AML-193 (cell line): ENCODE measurements at places on chromosomes 16 and 17.

GRCh38 chr17:77736721-77737120 is 221.8 kb upstream of the TNRC6C start:
- DNase-seq, result no peak

GRCh38 chr17:82917699-82918345 is 78.0 kb upstream of the ZNF750 start:
- no peak for DNase-seq

DNA sequence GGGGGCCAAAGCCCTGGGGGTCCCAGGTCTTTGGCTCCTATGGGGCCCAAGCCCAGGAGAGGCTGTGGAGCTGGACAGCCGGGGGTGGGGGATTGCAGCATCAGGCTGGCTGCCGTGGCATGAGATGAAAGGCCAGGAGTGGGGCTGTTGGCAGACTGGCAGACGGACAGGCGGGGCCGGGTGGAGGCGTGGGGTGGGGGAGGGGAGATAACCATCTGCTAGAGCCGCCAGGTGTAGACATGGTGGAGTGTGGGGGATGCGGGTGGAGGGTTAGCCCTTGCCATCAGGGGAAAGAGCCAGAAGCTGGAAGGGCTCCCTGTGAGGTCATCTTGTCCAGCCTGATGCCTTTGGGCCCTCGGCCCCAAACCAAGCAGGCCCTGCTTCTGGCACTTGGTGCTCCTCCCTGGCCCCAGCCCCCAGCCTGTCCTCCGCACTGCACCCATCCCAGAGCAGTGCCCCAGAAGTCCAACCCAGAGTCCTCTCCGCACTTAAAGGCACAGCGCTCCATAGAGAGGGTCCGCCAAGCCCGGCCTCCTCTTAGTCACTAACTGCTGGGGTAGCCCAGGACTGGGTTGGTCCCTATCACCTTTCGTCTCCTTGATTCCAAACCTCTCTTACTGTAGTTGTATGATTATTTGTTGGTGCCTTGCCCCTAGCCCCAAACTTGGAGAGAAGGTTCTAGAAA is 33.3 kb upstream of the DLX4 start:
- DNase-seq, result no peak

DNA sequence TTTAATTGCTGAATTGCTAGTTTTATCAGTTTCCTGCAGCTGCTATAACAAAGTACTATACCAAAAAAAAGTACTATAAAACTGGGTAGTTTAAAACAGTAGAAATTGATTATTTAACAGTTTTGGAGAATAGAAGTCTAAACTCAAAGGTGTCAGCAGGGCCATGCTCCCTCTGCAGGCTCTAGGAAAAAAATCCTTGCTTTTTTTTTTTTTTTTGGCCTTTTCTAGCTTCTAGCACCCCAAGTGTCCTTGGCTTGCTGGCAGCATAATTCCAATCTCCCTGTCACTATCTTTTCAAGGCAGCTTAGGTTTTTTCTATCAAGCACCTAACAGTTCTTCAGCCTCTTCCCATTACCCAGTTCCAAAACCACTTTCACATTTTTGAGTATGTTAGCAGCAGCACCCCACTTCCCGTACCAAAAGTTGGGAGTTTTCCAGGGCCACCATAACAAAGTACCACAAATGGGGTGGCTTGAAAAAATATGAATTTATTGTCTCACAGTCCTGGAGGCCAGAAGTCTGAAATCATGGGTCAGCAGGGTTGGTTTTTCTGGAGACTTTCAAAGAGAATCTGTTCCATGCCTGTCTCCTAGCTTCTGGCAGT is 37.4 kb downstream of the BPTF start:
- no peak for DNase-seq

- no peak for DNase-seq
Measured at GRCh38 chr16:52568983-52569690, 22.2 kb upstream of the TOX3 start.

DNA sequence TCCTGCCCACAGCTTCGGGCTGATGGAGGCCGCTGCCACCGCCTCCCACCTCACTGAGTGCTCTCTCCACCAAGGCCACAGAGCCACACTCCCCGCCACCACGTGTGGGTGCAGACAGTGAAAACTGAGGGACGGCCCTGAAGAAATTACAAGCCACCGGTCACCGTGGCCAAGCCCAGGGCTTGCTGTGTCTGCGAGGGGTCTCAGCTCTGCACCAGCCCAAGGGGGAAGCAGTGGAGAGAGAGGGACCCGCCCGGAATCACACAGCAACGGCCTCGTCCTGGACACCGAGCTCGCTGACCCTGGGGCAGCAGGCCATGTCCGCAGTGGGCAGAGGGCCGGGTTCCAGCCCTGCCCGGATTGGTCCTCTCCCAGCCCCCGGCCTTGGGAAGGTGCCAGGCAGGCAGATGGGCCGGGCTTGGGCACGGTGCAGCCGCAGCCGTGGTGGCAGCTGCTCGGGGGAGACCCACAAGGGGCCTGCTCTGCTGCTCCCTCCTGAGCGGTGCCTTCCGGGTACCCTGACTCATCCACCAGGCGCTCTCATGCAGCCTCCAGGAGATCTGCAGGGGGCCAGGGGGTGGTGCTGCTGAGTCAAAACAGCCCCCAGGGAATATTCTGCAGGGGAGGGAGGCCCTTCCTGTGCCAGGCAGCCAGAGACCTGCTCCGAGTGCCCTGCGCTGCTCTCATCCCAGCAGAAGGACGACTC is 52.0 kb downstream of the CBFA2T3 start:
- no peak for DNase-seq
